ENCODE measurements at places on chromosomes 11 and 22.

DNA sequence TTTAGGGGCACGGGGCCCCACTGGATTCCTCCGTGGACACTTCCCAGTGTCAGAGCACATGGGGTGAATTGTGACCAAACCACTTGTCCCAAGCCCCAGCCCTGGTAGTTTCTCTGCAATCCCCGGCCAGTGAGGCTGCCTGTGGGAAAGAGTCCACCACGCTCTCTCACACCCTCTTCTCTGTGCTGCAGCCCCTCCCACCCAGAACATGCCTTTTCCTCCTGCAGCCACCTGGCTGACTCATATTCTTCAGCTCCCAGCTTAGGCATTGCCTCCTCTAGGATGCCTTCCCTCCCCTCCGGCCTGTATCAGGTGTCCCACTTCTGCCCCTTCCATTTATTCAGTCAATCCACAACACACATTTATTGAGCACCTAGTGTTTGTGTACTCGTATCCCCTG lies 5.4 kb upstream of the RPS6KB2 start:
- DNase-seq = no peak

DNA sequence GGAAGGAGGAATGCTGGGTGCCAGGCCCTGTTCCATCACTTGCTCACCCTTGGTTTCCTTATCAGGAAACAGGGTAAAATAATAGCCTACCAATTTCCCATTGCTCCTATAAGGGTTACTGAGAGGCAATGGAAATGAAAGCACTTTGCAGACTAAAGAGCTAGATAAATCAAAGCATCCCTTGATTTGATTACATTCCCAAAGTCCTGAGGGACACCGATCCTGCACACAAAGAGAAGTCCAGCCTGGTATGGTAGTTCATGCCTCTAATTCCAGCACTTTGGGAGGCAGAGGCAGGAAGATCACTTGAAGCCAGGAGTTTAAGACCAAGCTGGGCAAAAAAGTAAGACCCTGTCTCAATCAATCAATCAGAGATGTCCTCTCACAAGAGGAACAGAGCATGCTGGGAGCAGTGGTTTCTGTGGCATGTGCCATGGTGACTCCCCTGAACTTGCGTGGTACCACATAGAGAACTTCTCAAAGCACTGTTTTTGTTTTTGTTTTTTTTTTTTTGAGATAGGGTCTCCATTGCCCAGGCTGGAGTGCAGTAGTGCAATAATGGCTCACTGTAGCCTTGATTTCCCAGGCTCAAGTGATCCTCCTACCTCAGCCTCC lies 10.7 kb downstream of the TBC1D10A start:
- no peak for DNase-seq

- no peak for DNase-seq
Observed at GRCh38 chr11:63510360-63511047, 4.6 kb downstream of the LGALS12 start.

GRCh38 chr11:22786475-22786874 lies 43.1 kb downstream of the SVIP start:
- DNase-seq = no peak

GRCh38 chr22:31652088-31652487 lies 9.9 kb downstream of the PISD start:
- no peak for DNase-seq
